Activated effector memory CD4-positive, alpha-beta T cell treated with Interleukin-2 at 50 U/mL for 16 hours (primary cell): ENCODE measurements at places on chromosomes 6 and 20.

GRCh38 chr20:31594002-31594557 lies 11.0 kb upstream of the ID1 start:
- no peak for DNase-seq

DNA sequence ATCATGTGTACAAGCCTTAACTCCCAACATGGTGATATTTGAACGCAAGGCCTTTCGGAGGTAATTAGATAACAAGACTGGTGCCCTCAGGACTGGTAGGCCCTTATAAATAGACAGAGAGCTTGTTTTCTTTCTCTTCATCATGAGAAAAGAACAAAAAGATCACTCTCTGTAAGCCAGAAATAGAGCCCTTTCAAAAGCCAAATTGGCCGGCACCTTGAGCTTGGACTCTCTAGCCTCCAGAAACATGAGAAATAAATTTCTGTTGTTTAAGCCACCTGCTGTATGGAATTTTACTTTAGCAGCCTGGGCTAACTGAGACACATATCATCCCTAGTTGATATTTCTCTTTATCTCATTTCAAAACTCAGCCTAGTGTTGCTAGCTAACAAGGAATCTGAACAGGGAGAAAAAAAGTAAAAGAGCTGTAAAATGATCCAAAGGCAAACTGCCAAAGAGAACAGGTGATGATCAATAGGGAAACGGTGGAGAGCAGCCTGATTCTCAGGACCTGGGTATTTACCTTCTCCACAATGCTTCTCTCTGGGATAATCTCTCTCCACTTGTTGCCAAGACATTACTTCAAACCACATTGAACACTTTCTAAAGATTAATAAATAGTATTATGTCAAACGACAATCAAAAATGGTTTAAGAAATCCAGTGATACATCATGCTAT lies 6.1 kb downstream of the COL21A1 start:
- DNase-seq, result no peak

DNA sequence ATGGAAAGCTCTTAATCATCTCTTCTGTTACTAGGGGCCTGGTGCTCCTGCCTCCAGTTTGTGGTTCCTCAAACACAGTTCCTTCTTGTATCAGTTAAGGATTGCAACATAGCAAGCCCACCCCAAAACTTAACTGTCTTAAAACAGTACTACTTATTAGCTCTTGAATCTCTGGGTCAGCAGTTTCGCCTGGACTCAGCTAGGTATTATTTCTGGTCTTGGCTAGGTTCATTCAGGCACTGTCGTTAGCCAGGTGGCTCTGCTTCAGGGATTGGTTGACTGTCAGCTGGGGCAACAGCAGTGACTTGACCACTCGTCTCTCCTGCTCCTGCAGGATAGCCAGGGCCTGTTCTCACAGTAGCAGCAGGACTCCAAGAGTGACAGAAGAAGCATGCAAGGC lies 30.0 kb upstream of the RALY start:
- DNase-seq, result no peak

DNA sequence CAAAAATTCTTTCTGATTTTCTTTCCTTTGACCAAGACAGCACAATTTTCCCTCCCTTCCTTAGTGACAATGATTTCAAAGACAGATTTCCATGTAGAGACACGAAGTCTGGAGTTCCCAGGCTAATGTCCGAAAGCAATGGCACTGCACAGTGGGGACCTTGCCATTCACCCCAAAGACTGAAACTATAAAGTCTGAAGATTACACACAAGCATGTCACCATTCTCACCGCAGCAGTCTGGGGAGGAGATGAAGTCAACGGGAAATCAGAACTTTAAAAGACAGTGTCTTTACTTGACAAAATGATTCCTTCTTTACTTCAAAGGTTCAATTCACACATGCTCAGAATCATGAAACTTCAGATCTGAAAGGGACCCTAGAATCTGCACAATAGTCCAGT lies 8.3 kb downstream of the B4GALT5 start:
- DNase-seq, result no peak

GRCh38 chr6:7140631-7141378 lies 33.0 kb downstream of the RREB1 start:
- DNase-seq, result peak; percentile 68

GRCh38 chr6:3510617-3511016 lies 53.8 kb upstream of the SLC22A23 start:
- DNase-seq, result no peak

GRCh38 chr20:47320990-47321805 lies 35.3 kb downstream of the ZMYND8 start:
- DNase-seq, result no peak

DNA sequence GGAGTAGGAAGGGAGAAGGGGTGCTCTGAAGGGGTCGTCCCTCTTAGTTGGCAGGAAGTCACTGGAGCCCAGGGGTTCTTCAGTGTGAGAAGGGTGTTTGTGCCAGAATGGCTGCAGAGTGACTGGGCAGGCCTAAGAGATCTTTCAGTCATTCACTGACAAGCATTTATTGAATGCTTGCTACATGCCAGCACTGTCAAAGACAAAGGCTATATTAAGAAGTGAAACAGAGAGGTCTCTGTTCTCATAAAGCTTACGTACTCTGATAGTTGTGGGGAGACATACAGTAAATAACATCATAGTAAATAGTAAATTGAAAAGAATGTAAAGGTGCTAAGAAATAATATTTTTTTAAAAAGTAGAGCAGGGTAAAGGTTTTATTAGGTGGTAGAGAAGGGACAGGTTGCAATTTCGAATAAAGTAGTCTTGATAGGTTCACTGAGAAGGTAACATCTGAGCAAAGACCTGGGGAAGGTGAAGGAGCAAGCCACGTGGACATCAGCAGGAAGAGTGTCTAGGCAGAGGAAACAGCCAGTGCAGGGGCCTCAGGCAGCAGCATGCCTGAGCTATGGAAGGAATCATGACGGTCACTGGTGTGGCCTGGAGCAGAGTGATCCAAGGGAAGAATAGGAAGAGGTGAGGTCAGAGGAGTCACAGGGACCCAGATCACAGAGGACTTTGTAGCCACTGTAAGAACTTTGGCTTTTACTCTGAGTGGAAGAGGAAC lies 36.3 kb upstream of the RNF8 start:
- no peak for DNase-seq

- no peak for DNase-seq
Observed at GRCh38 chr20:60837173-60837770, 414.8 kb upstream of the CDH4 start.

DNA sequence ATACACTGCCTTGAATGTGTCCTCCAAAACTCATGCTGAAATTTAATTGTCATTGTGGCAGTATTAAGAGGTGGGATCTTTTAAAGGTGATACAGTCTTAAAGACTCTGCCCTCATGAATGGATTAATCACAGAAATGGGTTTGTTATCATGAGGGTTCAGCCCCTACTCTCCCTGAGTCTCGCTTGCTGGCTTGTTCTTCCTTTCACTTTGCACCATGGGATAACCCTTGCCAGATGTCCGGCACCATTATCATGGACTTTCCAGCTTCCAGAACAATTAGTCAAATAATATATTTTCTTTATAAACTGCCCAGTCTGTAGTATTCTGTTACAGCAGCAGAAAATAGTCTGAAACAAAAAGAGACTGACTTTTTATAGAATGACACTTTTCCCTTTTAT lies 67.9 kb upstream of the TENT5A start:
- DNase-seq, result no peak

DNA sequence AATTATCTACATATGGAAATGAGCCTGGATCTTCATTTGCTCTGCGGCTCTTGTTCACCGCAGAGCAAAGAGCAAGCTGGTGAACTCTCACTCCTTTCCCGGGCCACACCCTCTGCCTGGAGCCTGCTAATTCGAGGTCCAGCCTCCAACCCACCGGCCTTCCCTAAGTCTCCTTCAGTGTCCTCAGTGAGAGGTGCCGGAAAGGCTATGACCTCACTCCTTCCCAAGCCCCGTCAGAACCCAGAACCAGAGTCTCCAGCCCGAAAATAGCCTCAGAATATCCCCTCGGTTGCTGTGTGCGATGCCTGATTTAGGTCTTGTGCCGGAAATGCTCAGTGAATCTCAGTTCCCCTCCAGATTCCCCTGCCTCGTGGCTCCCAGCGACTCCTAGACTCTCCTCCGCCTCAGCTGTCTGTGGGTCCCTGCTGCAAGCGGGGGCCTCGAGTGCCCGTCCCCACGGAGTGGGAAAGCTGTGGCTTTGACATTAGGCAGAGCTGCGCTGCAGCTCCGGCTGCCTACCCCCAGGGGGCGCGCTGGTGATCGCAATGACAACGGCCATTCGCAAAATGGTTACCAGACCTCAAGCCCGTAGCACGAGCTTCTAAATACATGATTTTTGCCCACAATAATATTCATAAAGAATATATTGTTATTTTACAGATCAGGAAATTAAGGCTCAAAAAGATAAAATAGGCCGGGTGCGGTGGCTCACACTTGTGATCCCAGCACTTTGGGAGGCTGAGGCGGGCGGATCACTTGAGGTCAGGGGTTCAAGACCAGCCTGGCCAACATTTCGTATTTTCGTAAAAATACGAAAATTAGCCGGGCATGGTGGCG lies 4.1 kb upstream of the BNIP5 start:
- DNase-seq, result peak; percentile 47

DNA sequence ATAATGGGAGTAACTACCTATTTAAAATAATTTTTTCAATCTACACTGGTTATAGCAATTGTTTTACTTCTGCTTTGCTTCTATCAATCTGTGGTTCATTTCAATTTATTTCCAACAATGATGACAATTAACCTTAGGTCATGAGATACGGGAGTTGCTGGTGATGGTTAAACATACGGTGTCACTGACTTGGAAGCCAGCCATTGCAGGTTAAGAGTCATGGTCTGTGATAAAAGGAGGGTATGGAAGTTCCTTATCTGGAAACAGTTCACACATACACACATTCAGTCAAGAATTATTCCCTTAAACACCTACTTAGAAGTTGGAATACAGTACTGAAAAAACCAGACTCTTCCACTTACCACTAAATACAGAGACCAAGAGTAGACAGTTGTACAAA lies 180.0 kb downstream of the KIF16B start:
- no peak for DNase-seq

DNA sequence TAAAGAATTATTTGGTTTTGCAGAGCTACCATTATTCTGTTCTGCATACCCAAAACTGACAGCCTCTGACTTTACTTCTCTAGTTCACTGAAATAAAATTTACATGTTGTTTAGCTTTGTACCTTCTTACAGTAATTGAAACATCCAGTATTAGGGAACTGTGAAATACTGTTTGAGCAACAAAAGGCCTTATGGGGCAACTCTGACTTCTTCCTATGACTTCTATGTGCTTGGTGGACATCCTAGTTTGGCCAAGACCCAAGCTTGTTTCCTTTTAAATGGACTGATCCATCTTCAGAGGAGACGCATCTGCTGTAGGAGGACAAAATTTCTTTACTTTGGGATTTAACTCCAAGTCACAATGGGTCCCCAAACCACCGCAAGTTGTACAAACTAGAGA lies 44.7 kb downstream of the NR2E1 start:
- DNase-seq, result no peak

DNA sequence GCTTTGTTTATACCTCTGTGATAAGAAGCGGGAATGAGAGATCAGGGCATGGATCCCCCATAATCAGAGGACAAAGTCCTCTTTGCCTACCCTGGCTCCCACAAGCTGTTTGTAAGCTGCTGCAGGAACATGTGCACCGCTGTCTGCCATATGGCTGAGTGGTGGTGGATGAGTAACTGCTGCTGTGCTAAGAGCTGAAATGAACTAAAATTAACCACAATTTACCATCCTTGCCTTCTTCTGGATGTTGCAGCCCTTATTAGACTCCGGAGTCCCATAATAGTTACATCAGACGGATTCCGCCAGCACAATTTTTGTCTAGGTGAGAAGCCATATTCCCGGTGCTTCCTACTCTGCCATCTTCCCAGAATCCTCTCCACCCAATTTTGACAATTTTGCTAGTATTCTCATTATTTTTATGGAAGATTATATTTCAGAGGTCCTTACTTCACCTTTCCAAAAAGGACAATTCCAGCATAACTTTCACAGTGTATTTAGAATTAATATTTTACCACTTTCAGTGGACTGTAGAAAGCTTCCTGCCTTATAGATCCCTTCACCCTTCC lies 6.0 kb upstream of the CMTR1 start:
- DNase-seq, result no peak

GRCh38 chr6:157728183-157728881 lies 94.7 kb upstream of the SNX9 start:
- no peak for DNase-seq

DNA sequence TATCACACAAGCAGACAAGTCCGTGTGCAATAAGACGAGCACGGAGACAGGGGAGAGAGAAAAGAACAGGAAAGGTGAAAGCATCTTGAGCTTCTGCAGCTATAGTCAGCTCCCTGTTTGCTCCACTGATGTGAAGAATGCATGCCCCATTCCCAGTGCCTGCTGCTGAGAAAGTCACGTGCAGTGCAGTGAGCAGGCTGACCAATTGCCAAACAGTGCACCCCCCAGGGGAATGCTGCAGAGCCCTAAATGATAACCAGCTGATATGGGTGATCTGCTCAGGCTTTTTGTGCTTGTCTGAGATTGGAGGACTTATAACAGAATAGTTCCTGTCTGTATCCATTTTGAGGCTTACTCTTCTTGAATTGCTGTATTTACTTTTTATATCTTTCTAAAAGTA lies 121.5 kb downstream of the PACRG start:
- no peak for DNase-seq

- no peak for DNase-seq
Observed at GRCh38 chr6:46513533-46513932, 22.3 kb upstream of the RCAN2 start.

GRCh38 chr6:139313229-139313628 lies 21.4 kb upstream of the TXLNB start:
- DNase-seq, result no peak

DNA sequence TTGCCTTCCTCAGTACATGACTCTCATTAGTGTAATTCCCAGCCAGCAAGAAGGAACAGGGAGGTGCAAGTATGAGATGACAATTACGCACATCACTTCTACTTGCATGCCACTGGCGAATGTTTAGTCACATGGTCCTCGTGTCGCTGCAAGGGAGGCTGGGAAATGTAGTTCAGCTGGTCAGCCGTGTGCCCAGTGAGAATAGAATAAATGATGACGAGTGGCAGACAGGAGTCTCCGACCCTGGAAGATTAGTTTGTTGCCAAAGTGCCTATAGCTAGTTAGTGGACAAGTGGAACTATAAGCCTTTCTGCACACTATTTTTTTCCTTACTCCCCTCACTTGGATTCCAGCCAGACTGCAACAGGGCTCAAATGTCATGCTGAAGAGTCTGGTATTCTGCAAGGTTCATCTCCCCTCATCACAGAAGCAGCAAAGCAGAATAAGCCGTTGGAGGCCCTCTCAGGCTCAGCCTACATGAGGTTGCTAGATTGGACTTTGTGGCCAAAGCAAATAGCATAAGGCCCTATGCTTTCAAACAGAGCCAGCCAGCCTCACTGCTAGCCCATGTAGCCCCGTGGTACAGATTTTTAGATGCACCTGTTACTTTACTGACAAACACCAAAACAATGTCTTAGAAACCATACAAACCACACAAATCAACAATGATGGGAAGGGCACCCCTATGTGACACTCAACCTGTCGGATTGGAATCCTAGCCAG lies 9.7 kb downstream of the LINC00237 start:
- no peak for DNase-seq

- no peak for DNase-seq
Observed at GRCh38 chr20:54221353-54221752, 13.5 kb downstream of the PFDN4 start.
